ENCODE measurements at places on chromosomes 2 and 18.

DNA sequence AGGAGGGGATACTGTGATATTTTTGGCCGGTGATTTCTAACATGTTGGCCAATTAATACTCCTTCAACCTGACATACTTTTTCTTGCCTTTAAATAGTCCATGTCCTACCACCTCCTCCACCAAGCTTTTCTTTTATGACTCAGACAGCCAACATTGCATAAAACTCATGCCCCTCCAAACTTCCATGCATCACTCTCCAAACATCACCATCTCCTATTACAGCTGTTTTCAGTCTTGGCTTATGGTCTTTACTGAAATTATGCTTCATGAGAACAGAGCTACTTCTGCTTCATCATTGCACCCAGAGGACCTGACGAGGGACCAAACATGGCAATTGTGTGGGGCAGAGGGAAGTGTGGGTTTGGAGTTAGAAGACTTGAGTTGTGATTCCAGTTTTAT is 305.4 kb downstream of the LPIN1 start:
- peak; percentile 75 for DNase-seq

- no peak for DNase-seq
These were observed 9.7 kb upstream of the RMC1 start for GRCh38 chr18:23493654-23494053.

GRCh38 chr2:152715112-152715511 is 2.1 kb downstream of the PRPF40A start:
- DNase-seq = no peak

GRCh38 chr18:51941999-51942398 is 398.0 kb upstream of the DCC start:
- DNase-seq = no peak

GRCh38 chr2:115369400-115369799 is 927.0 kb downstream of the DPP10 start:
- DNase-seq = no peak

GRCh38 chr2:45741161-45741850 is 89.8 kb downstream of the PRKCE start:
- DNase-seq = no peak

DNA sequence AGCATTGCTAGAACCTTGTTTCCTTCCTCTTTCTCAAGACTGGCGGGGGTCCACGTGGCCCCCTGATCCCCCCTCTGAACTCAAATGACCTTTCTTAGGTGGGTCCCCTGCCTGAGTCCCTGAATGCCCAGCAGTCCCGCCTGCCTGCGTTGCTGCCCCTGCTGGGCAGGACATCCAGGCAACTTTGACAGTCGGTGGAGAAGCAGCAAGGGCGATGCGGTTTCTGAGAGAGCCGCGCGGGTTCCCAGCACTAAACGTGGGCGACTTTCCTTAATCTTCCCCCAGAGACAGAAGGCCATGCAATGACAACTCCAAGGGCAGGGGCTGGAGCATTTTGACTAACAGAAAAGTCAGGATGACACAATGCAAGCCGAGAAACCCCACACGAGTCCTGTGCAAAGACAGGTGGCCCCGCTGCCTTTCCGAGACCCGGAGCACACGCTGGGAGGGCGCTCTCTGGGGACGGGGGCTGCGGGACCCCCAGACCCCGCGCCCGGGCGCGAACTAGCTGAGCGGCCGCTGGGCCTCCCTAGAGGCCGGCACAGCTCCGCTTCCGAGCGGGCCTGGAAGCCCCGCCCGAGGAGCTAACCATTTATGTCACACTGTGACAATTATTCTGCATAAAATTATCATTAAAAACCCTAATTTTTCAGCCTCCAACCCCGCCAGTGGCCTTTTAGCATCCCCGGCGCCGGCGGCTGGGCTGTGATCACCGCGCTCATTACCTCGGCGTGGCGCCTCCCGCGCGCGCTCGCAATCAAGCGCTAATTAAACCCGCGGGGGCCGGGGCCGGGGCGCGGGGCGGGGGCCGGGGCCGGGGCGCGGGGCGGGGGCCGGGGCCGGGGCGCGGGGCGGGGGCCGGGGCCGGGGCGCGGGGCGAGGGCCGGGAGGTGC is 27.4 kb downstream of the ASB18 start:
- DNase-seq = no peak

GRCh38 chr18:47944972-47945852 is 14.8 kb upstream of the SMAD2 start:
- DNase-seq = no peak

GRCh38 chr2:36545871-36546416 is 52.0 kb downstream of the FEZ2 start:
- peak; percentile 47 for DNase-seq

DNA sequence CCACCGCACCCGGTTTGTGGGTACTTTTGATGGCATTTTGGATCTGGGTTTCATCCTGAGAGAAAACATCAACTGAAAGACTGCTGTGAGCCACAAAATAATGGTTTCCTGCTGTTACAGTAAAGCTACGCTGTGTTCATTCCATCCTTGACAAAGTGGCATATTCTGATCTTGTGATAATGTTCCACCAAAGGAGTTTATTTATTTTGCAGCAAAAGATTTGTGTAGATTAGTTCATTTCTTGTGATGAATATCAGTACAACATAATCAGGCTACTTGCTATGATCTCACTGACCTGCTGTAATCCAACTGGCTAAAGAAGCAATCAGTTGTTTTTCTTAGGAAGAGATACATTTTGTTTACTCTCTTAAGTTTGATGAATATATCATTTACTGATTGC is 45.0 kb downstream of the EEF1B2 start:
- DNase-seq = no peak

DNA sequence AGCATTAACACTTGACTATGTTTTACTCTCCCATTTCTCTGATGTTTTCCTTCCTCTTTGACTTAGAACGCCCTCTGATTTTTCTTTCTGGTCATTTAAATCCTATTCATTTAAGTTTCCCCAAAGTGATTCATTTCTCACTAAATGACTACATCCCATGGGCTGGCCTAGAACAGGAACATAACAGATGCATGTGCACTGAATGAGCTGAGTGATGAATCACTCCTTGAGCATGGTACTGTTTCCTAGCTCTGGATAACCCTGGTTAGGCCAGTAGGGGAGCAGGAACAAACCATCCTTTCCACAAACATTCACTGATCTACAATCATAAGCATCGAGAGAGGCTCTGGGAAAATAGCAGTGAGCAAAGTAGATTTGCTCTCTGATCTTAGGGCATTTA is 221.9 kb upstream of the SETBP1 start:
- DNase-seq = peak; percentile 83

DNA sequence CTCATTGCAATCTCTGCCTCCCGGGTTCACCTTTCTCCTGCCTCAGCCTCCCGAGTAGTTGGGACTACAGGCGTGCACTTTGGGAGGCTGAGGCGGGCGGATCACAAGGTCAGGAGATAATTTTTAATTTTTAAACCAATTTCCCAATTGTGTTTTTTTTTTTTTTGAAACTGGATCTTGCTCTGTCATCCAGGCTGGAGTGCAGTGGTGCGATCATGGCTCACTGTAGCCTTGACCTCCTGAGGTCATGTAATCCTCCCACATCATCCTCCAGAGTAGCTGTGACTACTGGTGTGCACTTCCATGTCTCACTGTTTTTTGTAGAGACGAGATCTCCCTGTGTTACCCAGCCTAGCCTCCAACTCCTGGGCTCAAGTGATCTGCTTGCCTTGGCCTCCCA is 49.3 kb downstream of the GLS start:
- DNase-seq = no peak

GRCh38 chr18:12765586-12765985 is 62.7 kb downstream of the PSMG2 start:
- DNase-seq = no peak

DNA sequence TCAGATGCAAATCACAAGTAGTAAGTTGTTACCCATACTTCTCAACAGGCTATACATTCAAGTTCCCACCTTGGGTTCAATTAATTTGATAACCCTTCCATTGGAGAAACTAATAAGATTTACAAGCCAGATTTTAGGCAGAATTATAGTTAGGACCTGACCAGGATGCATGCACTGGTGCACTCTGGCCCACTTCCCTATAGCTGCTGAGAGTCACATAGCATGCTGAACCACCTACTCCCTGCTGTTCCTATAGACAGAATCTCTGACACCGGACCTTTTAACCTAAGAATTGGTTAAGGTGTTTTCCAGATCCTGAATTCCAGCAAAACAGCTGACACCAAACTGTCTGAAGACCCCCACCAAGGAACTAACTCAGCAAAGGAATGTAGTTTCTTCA is 26.2 kb downstream of the FAM210A start:
- no peak for DNase-seq

- DNase-seq = peak; percentile 8
These were observed 447.2 kb upstream of the SPHKAP start for GRCh38 chr2:228628682-228629081.

DNA sequence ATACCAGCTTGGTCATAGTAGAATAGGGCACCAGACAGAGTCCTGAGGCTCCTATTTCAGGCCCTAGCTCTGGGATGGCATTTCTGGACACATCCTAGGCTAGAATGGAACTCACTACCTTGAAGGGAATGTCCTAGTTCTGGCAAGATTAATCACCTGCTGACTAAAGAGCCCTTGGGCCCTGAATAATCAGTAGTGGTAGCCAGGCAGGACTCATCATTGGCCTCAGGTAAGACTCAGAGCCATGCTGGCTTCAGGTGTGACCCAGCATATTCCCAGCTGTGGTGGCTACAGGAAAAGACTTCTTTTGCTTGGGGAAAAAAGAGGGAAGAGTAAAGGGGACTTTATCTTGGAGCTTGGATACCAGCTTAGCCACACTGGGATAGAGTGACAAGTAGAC is 131.0 kb upstream of the SRD5A2 start:
- no peak for DNase-seq

- DNase-seq = peak; percentile 31
These were observed 46.7 kb downstream of the NDUFA10 start for GRCh38 chr2:239978411-239978810.

DNA sequence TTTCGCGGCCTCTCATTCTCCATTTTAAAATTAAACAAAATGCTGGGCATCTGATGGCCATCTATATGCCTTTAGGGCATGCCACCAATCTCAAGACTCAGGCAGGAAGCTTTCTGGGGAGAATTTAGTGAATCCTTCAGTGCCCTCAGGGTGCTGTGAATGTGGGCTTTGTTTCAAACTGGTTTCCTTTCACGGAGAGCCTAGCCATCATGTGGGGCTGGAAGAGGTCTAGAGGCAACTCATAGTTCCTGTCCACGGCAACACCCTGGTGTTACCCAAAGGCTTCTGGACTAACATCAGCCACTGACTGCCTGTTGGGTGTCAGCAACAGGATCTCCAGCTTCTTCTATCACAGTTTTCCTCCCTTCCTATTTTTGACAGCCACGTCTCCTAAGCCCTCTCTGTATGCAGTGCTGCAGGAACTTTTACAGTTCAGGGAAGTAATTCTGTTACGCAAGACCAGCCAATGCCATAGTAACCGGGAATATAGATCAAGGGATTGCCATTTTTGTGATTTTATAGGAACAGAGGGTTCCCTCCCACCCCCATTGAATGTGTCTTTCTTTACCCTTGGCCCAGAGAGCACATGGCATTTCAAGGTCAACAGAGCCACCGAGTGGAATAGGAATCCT is 7.9 kb upstream of the WDR33 start:
- no peak for DNase-seq

GRCh38 chr2:38438133-38438882 is 61.2 kb upstream of the ATL2 start:
- DNase-seq = no peak

- DNase-seq = no peak
These were observed 286.2 kb upstream of the TRIB2 start for GRCh38 chr2:12430407-12431133.

DNA sequence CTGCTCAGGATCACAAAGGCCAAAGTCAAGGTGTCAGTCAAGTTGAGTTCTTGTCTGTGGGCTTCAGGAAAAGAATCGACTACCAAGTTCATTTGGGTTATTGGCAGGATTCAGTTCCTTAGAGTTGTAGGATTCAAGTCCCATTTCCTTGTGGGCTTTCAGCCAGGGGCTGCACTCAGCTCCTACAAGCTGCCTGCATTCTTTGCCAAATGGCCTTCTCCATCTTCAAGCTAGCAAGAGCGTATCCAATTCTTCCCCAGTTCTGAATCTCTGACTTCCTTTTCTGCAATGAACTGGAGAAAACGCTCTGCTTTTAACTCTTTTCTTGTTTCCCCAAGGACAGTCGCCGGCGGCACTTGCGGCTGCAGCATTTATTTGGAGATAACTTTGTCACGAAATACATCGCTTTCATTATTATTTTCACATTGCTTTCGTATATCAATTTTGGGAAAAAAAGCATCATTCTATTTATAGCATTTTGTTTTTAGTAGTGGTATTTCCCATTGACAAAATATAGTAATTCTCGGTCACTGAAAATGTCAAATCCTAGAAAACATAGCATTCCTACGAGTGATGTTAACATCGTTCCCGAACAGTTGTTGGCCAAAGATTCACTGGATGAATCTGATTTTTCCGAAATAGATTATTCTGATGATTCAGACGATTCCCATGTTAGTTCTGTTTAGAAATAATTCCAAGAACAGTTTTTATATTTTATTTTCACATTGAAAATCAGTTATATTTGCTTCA is 59.6 kb upstream of the SERPINE2 start:
- no peak for DNase-seq

GRCh38 chr2:88159955-88160415 is 10.2 kb upstream of the THNSL2 start:
- peak; percentile 74 for DNase-seq

- peak; percentile 9 for DNase-seq
These were observed 27.1 kb downstream of the CREG2 start for GRCh38 chr2:101360232-101360631.

DNA sequence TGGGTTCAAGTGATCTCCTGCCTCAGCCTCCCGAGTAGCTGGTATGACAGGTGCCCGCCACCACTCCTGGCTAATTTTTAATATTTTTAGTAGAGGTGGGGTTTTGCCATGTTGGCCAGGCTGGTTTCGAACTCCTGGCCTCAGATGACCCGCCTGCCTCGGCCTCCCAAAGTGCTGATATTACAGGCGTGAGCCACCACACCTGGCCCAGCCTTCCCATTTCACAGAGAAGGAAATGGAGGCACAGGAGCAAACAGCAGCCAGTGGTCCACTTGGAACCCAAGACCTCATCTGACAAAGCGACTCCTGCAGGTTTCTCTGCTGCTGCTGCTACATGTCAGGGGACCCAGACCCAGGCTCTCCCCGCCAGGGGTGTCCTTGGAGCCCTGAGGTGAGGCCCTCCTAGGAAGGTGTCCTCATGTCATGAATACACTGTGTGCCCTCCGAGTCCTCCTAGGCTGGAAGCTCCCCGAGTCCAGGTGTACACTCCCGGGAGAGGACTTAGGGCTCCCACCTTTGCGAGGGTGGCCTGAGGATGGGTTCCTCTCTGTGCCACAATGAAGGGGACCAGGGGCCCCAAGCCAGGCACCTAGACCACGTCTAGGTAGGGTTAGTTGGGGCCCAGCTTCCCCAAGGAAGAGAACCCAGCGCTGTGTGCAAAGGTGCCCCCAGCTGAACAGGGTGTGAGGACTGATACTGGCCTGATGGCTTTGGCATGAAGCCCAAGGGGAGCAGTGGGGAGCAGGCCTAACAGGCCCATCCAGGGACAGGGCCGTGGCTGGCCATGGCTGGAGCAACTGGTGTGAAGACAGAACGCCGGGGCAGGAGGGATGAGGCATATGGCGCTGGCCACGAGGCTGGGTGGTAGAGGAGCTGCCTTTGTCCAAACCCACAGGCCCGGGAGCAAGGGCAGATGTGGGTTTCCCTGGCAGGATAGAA is 56.1 kb downstream of the HS6ST1 start:
- DNase-seq = no peak

Data from fibroblast of skin of right quadriceps (primary cell).